ENCODE measurements at places on chromosomes 2 and 18.

DNA sequence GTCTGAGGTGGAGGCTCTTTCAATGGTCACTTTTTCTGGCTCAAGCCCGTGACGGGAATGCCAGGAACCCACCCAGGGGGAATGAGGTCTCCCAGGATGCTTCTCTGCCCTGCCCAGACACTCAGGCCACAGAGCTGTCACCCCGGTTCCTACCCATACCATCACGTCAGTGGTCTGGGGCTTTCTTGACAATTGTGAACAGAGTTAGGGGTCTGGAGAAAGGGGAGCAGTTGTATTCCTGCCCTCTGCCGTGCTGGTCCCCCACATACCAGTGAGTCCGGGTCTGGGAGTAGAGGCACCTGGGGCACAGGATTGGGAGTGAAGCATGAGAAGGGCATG, 97.2 kb downstream of the B3GNT2 start:
- no peak for DNase-seq

- DNase-seq: no peak
Observed at GRCh38 chr2:158412206-158412605, 44.3 kb downstream of the CCDC148 start.

GRCh38 chr2:182359027-182359989, 67.5 kb downstream of the PDE1A start:
- no peak for DNase-seq

- DNase-seq: no peak
Observed at GRCh38 chr18:63356272-63356896, 10.6 kb downstream of the KDSR start.

DNA sequence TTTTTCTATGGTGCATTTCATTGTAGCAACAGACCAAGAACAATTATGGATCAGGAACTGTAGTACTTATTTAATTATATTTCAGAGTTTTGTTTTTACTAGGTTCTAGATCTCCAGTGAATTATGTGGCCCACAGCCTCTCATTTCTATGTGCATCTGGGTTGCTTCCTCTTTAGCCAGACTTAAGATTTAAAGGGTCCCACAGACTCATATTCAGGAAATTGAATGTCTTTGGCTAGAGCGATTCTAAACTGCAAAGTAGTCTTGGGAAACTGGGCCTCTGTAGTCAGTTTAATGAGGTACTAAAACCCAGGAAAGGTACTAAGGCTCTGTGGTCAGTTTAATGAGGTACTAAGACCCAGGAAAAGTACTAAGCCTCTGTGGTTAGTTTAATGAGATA, 94.4 kb downstream of the LYPD6B start:
- DNase-seq: no peak

DNA sequence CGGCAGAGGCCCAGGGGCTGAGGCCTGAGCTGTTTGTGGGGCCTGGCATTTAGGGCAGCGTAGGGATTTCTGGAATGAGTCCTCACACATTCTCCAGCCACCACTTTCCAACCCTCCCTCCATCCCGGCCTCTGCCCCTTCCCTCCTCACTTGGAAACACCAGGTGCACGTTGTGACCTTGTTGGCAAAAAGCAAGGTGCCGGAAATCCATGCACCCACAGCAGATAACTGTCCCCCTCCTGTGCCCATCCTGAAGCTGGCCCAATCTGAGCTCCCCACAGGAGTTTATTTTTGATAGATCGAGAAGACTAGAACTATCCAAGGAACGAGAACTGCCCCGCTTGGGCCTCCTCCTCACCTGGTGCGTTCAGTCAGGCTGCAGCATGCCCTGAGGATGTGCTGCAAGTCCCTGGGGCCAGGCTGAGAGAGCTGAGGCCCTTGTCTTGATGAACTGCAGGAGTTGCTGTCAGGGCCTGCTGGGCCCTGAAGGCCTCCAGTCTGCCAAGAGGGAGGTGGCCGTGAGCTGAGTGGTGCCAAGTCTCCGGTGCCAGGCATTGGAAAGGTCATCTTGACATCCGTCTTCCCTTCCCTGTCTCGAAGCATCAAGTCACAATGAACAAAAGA, 55.8 kb downstream of the CTIF start:
- no peak for DNase-seq

DNA sequence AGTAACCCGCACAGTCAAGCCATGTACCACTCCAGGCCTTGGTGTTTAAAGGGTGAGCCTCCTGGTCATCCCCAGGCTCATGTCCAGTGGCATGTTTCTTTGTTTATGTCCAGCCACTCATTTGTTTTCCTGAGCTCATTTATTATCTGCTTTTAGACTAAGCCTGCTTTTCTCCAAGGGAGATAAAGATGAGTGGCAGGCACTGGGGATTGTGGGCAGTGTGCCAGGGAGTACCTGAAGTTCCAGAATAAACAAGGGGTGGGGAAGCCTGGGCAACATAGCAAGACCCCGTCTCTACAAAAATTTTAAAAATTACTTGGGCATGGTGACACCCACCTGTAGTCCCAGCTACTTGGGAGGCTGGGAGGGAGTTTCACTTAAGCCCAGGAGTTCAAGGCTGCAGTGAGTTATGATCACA, 1.9 kb downstream of the ANXA4 start:
- no peak for DNase-seq

GRCh38 chr2:86333378-86333777, 4.0 kb downstream of the REEP1 start:
- no peak for DNase-seq

- no peak for DNase-seq
Observed at GRCh38 chr2:226619707-226620106, 179.9 kb downstream of the IRS1 start.

GRCh38 chr2:241616168-241617125, 20.5 kb downstream of the THAP4 start:
- no peak for DNase-seq

DNA sequence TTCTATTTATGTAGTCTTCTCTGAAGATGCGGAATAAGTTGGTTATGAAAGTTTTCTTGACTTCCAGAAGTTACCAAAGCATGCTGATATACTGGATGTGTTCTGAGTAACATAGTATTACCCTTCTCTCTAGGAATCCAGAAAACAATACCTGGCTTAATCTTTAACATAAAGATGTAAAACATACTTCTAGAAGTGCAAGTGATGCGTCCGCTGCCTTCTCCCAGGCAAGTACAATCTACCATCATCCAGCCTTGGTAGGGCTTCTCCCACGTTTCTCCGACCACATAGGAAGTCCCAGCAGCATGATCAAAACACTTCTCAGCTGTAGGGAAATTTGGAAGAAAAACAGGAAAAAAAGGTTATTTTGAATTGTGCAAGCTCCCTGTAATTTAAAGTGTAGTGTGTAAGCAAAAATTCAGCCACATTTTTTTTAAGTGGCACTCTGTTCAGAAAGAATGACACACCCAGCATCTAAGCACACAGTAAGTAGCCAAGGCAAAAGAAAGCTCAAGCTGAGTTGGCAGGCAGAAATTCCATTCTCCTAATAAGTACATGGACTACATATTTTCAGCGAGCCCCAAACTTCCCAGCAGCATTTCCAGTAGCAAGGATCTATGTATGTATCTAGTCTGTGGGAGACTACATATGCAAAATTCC, 5.2 kb downstream of the FN1 start:
- DNase-seq: no peak

DNA sequence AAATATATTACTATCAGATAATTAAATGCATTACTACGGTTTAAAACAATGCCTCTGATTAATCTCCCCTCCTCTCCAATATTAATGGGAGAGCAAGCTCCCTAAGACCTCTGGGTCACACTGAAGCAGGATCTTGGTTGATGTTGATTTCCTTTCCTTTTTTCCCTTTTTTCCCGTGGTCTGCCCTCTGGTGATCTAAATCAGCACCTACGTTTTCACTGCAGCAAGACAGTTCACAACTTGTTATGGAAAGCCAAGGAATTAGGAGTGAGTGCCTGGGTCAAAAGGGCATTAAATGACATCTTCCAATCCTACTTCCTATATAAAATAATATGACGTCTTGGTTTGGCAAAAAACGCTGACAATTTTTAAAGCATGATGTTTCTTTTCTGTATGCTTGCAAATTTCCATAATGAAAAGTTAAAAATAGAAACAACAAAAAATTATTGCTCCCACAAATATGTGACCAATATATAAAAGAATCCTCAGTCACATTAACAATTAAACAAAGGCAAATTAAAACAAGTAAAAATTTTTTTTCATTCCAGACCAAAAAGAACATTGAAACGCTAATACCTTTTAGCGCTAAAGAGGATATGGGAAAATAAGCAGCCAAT, 7.9 kb upstream of the CFAP36 start:
- DNase-seq: peak; percentile 43

DNA sequence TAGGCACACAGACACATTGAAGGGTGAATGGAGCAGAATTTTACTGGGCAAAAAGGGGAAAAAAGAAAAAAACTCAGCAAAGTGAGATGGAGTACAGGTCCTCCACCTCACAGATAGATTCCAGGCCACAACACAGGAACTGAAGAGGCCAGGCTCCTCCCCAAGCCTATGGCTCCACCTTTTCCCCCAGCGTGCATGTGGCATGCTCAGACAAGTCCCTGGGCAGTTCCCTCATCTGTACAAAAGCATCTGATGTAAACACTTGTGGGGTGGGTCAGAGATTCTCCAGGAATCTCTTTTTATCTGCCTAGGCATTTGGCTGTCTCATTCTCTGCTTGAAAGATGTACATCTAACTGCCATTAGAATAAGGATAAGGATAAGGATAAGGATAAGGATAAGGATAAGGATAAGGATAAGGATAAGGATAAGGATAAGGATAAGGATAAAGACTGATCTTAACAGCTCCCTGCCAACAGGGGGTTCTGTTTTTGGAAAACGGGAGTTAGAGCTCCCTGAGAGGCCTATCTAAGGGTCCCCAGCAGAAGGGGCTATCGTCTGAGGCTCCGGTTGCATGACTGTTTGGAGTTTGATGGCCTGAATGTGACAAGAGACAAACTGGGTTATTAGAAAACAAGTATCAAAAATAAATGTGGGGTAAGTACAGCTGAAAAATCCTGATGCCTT, 17.2 kb upstream of the ASXL3 start:
- DNase-seq: peak; percentile 45

GRCh38 chr18:22411446-22411845, 6.3 kb downstream of the CTAGE1 start:
- DNase-seq: no peak

DNA sequence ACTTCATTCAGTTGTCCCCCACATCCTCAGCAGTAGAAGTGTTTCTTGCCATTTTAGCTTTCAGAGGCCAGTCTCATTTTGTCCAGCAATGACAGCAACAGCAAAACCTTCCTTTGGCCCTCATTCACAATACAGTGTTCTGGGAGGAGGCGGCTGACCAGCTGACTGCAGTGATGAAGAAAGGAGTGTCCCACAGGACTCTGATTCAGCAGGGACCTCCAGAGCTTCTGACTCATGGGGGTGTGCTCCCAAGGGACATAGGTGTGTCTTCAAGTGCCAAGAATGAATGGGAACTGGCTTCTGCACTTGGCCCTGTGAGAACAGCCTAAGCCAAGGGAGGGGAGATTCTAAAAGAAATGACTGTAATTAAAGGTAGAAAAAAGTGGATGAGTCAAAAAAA, 147.0 kb upstream of the PELI1 start:
- no peak for DNase-seq

DNA sequence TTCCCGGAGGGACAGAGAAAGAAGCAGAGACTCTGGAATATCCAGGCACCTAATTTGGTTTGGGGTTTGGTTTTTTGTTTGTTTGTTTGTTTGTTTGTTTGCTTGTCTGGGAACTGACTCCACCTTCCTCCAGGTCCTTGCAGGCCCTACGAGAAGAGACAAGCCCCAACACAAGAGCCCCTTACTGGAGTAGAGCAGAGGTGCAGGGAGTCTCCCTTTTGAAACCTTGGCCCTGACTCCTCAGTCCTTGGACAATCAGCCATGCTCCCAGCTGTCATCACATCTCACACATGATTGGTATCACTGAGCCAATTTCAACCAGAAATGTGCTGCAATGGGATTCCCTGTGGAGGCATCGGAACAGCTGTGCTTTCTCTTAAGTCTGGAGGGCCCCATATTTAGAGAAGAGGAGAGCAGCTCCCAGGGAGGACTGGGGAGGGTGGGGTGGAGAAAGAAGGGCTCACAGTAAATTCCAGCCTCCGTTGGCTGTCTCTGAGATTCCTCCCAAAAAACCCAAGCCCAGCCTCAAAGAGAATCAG, 279.9 kb upstream of the NCKAP5 start:
- no peak for DNase-seq

DNA sequence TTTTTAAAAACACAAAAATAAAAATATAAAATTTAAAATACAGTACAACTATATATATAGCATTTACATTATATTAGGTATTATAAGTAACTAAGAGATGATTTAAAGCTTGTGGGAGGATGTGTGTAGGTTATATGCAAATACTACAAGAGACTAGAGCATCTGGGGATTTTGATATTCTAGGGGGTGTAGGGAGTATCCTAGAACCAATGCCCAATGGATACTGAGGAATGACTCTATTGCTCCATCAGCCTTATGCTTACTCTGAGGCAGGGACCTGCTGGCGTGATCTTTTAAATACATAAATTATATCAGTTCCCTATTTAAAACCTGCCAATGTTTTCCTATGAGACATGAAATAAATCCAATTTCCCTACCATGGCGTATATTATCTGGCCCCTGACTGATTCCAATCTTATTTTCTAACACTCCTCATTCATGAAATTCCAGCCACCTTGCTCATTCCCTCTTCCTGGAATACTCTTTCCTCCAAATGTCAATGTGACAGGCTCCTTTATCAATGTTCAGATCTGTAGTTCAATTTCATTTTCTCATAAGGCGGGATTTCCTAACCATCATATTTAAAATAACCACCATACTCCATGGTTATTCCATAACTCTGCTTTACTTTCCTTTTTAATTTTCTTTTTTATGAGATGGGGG, 22.2 kb downstream of the SP3 start:
- no peak for DNase-seq

GRCh38 chr2:210913461-210913860, 357.1 kb downstream of the CPS1 start:
- no peak for DNase-seq

- DNase-seq: no peak
Observed at GRCh38 chr18:55244546-55244945, 285.3 kb upstream of the CCDC68 start.

DNA sequence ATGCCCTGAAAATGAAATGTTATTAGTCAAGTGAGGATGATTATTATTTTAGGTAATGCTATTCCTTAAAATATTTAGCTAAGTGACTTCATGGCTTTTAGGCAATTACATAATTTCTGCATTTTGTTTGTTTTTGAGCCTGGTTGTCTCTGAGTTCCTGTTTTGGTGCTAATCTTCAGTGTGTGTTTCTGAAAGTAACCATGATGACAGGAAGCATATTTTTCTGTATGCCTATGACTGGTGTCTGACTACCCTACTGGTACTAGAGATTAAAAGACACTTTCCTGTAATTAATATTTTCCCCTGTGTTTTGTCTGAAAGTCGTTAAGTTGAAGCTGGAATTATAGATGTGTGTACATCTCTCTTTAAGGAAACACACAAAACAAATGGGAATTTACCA, 295.0 kb upstream of the SPRED2 start:
- DNase-seq: no peak

- DNase-seq: peak; percentile 94
Observed at GRCh38 chr2:158456309-158457066, at the start of the genes CCDC148 and PKP4. CCDC148 (minus strand) TSS chr2:158456753; CDS start chr2:158456439, 314 bp downstream. PKP4 (plus strand) TSS chr2:158456952; CDS start chr2:158533185, 76,233 bp downstream.

DNA sequence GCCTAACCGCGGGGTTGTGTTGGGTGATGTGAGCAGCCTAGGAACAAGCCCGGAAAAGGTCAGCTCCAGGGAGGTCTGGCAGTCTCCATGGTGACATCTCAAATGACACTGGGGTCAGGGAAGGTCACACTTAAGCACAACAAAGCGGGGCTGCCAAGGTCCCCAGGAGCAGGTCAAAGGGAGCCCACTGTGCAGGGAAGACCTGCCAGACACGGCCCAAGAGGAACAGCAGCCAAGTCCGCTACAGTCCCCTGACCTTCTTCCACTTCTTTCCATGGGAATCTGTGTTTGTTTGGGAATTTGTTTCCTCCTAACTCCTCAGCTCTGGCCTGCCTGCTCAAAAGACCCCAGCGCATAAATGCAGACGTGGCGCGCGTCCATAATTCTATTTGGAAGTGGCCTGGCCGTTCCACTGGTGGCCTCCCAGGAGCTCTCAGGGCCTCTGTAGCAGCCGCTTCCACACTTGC, 232.1 kb upstream of the COPS8 start:
- no peak for DNase-seq

Data from KBM-7 (cell line).